G401 (cell line): ENCODE measurements at places on chromosomes 4 and X. TPM values are rescaled to one million over a fixed set of nuclear protein-coding genes. Genes with fewer than 3 reads are reported as not detected.

DNA sequence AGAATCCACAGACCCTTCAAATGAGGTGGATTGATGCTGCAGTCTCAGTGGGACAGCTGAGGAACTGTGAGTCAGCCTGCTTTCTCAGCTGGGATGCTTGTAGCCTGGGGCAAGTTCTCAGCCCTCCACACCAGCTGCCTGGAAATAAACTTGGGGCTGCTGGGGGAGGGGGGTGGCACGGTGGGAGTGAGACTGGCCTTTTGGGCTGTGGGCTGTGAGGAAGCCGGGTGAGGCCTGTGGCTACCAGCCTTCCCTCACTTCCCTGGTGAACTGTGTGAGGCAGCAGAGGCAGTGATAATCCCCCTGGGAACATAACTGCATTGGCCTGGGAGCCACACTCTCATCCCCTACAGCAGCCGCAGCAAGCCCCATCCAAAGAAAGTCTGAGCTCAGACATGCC is 114.5 kb upstream of the GUCY1A1 start:
- DNase-seq, result no peak

- no peak for DNase-seq
Measured at GRCh38 chrX:84339507-84340364, 151.7 kb upstream of the RPS6KA6 start.

The F9 gene
- total RNA-seq, result not detected in 2 replicates

- DNase-seq, result no peak
Measured at GRCh38 chr4:142130666-142131065, 494.3 kb downstream of the IL15 start.

GRCh38 chr4:184860018-184860779 is 34.4 kb upstream of the ACSL1 start:
- no peak for DNase-seq

DNA sequence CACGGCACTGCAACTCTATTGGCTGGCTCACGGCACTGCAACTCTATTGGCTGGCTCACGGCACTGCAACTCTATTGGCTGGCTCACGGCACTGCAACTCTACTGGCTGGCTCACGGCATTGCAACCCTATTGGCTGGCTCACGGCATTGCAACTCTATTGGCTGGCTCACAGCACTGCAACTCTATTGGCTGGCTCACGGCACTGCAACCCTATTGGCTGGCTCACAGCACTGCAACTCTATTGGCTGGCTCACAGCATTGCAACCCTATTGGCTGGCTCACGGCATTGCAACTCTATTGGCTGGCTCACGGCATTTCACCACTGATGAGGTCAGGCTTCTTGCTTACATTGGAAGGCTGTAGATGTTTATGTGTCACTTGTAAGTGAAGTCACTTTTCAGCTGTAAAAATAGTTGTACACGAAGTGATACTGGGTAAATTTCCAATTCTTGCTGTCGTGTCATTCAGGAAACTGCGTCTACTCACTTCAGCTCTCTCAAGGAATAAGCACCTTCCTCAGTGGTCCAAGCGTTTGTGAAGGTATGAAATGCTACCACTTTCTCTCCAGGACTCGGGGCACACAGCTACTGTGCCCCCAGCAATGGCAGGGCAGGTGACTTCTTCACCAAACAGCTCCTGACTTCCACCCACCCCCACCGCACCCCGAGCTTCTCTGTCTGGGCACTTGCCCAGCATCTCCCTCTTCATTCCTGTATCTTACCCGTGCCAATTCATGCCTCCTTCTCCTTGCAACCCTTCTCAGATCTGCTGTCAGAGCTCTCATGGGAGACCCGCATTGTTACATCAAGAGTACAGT is 141.3 kb downstream of the AFAP1 start:
- DNase-seq, result no peak

GRCh38 chr4:4416981-4417380 is 30.1 kb downstream of the NSG1 start:
- DNase-seq, result peak; percentile 40

GRCh38 chr4:169345316-169345721 is 74.6 kb upstream of the SH3RF1 start:
- no peak for DNase-seq

GRCh38 chr4:17315459-17315858 is 196.4 kb downstream of the QDPR start:
- DNase-seq, result no peak

The TMEM271 gene
- 5.4 and 17.9 TPM in 2 replicates for total RNA-seq

- peak; percentile 46 for DNase-seq
Measured at GRCh38 chr4:24160358-24160757, 270.5 kb upstream of the PPARGC1A start.

GRCh38 chr4:123898946-123899666 is 502.5 kb downstream of the SPRY1 start:
- DNase-seq, result no peak

DNA sequence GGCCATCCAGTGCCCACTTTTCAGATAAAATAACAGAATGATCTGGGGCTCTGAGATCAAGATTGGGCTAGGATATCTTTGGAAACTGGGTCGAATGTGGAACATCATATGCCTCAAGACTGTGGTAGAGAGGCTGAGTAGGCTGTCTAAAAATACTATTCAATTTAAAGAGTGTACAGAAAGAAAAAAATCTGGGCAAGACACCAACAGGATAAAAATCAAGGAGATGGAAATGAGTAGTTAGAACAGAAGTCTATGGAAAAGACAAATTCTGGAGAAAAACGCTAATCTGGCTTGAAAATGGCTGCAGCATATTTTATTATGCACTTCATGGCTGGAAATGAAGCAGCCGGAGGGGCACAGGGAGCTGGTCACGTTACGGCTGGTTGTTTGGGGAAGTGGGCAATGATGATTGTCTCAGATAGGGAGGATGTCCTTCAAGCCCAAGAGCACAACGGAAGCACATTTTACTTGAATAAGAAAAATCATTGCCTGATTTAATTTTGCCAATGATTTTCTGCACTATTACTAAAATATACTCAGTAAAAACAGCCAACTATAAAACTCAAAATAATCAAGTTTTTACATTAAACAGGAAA is 27.1 kb upstream of the MAPK10 start:
- no peak for DNase-seq

The GPR34 gene
- total RNA-seq, result not detected in 2 replicates

The CPXCR1 gene
- total RNA-seq, result not detected in 2 replicates

DNA sequence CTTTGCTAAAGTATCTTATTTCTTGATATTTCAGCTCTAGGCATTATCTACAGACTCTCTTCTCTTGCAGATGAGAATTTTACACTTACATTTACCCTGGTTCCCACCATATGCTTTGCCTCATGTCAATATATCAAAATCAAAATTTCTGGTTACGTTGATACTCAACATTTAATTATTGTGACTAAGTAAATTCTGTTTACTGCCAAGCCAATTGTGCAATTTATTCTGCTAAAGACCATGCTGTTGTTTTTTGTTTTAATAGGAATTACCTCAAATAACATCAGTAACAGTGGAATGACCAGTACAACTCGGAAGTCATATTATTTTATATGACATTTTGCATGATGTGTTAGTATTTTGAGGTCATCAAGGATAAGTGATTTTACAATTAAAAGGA is 125.5 kb downstream of the IL15 start:
- no peak for DNase-seq

The GUCY1B1 gene
- total RNA-seq, result 34.4 and 37.3 TPM in 2 replicates

The IL1RAPL2 gene
- not detected in 2 replicates for total RNA-seq

DNA sequence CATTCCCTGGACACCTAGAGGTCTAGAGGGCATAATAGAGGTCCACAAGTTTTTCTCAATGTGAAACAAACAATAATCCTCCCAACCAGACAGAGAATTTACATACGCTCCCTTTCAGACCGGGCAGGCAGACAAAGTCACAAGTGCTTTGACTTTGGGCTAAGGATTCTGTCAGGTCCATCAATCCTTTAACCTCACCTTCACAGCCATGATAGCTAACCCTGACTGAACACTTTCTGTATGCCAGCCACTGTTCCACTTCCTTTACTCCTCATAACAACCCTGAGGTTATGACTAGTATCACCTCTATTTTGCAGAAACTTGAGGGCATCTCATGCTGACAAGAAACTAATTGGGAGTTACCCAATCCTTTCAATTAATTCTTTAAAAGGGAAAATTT is 118.8 kb upstream of the AFF2 start:
- DNase-seq, result no peak

DNA sequence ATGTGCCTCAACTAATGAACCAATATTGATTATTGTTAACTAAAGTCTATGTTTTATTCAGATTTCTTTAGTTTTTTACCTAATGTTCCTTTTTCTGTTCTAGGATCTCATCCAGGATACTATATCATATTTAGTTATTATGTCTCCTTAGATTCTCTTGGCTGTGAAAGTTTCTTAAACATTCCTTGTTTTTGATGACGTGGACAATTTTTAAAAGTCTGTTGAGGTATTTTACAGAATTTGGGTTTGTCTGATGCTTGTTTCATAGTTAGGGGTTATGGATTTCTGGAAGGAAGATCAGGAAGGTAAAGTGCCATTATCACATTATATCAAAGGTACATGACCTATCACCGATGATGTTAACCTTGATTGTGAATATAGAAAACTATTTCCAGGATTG is 18.2 kb upstream of the MCTS1 start:
- DNase-seq, result no peak

The P2RY10 gene
- total RNA-seq, result not detected in 2 replicates

DNA sequence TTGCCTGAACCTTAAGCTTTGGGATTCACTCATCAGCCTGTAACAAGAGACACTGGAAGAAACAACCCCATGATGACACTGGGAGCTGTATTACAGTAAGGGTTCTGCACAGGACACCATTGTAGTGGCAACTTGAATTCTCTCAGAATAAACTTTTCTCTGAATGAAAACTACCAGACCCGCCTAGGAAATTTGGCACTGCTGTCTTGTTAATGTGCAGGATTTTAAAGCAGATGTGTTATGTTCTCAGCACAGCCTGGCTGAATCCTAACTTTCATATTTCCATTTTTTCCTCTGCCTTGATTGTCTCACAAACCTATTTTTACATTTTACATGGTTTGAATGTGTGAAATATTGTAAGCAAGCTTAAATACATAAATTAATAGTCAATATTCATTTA is 253.6 kb downstream of the UNC5C start:
- DNase-seq, result no peak

The COL4A6 gene
- total RNA-seq, result not detected in 2 replicates

DNA sequence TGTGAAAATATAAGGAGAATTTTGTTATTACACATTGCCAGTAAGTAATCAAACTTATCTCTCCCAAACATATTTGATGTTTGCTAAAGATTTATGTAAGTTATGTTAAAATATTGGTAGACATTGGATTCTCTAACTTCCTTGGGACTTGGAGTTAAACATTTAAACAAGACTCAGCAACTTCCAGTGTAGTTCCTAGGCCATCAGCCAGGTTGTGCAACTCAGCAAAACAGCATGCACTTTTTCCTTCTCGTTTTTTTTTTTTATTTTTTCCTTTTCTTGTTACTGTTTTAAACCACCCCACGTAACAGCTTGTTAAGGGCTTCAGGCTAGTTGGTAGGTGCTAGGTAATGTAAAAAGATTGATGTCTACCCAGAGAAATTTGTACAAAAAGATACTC is 510.4 kb downstream of the ANKRD50 start:
- no peak for DNase-seq

DNA sequence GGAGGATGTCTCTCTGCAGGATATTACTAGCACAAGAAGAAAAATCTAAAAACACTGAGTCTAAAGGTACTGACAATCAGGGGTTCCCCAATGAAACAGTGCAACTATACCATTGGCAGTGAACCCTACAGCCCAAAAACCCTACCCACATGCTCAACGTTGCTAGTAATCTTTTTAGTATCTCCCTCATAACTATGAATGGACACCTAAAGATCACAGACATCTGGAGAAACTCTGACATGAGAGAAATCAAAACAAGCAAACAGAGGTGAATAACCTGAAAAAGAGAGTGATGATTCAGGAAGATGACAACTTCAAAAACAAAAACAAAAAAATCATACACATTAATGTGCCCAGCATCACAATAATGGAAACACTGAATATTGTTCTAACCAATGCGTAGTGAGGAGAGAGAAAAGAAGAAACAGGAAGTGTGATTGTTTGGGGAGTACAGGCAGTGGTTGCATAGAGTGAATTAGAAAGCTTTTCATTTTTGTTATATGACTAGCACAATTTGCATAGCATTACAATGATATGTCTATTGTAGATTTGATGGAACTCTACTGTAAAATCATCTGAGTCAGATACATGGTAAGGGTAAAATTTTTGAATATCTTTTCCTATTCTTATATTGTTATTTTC is 78.9 kb upstream of the FMR1 start:
- no peak for DNase-seq

GRCh38 chrX:100408713-100409609 is 1.1 kb downstream of the PCDH19 start:
- no peak for DNase-seq

DNA sequence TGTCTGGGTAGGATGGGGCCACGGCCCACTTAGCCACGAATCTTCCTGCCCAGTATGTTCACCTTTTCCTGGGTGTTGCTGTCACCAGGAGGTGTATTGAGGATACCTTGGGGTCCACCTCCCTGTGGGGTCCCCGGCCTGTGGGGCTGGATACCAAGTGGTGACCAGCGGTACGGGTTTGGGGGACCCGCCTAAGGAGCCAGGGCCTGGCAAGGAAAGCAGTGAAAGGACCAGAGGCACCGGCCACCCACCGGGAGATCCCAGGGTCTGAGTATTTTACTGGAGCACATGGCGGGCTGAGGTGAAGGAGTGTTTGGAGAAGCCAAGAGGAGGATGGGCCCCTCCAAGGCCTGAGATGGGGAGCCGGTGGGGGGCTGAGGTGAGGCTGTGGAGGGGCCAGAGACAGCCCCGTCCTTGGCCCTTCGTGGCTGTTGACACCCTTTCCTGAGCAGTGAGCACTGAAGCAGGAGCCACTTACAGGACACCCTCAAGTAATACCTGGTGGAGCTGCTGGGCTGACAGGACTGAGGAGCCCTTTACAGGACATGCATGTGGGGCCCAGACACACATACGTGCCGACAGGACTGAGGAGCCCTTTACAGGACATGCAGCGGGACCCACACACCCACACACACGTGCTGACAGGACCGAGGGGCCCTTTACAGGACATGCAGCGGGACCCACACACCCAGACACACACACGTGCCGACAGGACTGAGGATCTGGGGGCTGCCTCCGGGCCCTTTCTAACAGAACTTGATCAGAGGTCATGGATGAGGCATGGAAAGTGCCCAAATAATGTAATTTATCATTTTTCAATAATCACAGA is 38.4 kb downstream of the TMEM271 start:
- DNase-seq, result no peak

DNA sequence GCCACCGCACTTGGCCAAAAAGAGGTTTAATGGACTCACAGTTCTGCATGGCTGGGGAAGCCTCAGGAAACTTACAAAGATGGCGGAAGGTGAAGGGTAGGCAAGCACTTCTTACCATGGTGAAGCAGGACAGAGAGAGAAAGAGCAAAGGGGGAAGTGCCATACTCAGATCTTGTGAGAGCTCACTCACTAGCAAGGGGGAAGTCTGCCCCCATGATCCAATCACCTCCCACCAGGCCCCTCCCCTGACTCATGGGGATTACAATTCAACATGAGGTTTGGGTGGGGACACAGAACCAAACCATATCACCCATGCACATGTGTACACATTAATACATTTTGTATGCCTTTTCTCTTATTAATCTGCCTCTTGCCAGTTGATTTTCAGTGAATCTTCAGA is 77.2 kb upstream of the HSD17B10 start:
- DNase-seq, result no peak
